ENCODE measurements at places on chromosomes 16 and 17.

DNA sequence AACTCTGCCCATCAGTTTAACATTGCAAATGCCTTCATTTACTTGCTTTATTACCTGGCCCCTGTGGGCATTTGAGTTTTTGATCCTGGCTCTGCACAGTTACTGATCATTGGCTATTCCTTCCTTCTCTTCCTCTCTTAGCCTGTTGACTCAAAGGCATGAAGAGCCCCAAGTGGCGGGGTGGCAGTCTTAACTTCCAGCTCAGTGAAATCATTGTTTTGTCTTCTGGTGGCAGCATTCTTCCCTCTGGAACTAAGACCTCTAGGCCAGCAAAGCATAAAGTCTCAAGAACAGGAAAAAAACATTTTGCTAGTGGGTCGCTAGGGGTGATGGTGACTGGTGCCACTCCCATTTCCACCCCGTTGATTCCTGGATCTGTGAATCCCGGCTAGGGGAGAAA, 52.3 kb upstream of the MRTFB start:
- DNase-seq, result no peak

DNA sequence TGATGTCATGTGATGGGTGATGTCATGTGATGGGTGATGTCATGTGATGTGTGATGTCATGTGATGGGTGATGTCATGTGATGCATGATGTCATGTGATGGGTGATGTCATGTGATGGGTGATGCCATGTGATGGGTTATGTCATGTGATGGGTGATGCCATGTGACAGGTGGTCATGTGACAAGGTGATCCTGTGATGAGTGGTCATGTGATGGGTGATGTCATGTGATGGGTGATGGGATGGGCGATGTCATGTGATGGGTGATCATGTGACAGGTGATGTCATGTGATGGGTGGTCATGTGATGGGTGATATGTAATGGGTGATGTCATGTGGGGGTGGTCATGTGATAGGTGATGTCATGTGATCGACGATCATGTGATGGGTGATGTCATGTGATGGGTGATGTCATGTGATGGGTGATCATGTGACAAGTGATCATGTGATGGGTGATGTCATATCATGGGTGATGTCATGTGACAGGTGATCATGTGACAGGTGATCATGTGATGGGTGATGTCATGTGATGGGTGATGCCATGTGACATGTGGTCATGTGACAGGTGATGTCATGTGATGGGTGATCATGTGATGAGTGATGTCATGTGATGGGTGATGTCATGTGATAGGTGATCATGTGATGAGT, 17.2 kb downstream of the CD300LB start:
- peak; percentile 90 for DNase-seq

DNA sequence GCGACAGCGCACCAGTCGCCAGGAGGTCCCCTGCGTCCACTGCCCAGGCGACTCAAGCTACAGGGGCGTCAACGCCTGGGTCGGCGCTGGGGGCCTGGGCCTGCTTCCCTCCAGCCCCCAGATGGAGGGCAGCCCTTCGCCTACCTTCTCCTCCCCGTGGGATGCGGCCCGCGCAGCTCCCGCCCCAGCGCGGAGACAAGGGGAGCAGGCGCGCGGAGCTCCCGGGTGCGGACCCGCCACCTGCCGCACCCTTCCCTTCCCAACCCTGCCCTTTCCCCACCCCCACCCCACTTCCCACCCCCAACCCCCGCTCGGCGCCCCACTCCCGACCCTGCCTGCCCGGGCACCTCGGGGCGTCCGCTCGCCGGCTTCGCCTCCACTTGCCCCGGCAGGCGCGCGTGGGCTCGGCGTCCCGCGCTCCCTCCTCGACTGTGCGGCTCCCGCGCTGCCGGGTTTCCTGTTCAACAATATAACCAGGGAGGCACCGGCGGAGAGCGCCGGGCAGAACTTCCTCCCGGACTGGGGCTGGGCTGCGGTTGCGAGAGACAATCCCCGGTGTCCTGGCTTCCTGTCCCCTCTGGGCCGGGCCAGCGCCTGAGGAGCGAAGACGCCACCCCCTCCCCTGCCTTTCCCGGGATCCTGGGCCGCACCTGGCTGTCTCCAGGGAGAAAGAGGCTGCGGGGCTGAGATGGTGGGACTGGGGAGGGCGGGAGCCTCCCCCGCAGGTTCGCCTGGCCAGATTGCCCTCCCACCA, at the start of gene ARHGAP27:
ARHGAP27 (minus strand) TSS at position 466 of the 754 bp plus-strand sequence. CDS start 2,591 bp downstream, outside the sequence.
- DNase-seq, result no peak

- no peak for DNase-seq
These were observed 42.0 kb downstream of the GOSR1 start for GRCh38 chr17:30519166-30519565.

GRCh38 chr17:72725433-72726068, 366.9 kb downstream of the SLC39A11 start:
- DNase-seq, result no peak

GRCh38 chr17:30950669-30951399, 20.0 kb upstream of the RNF135 start:
- DNase-seq, result no peak

- no peak for DNase-seq
These were observed 60.5 kb downstream of the AMFR start for GRCh38 chr16:56364865-56365264.

GRCh38 chr17:48484850-48485249, 46.0 kb downstream of the HOXB1 start:
- no peak for DNase-seq

GRCh38 chr16:83343935-83344366, 463.8 kb upstream of the HSBP1 start:
- DNase-seq, result no peak

GRCh38 chr17:6259899-6260298, 175.0 kb downstream of the AIPL1 start:
- DNase-seq, result no peak

GRCh38 chr16:85003725-85004586, 7.4 kb downstream of the ZDHHC7 start:
- no peak for DNase-seq

DNA sequence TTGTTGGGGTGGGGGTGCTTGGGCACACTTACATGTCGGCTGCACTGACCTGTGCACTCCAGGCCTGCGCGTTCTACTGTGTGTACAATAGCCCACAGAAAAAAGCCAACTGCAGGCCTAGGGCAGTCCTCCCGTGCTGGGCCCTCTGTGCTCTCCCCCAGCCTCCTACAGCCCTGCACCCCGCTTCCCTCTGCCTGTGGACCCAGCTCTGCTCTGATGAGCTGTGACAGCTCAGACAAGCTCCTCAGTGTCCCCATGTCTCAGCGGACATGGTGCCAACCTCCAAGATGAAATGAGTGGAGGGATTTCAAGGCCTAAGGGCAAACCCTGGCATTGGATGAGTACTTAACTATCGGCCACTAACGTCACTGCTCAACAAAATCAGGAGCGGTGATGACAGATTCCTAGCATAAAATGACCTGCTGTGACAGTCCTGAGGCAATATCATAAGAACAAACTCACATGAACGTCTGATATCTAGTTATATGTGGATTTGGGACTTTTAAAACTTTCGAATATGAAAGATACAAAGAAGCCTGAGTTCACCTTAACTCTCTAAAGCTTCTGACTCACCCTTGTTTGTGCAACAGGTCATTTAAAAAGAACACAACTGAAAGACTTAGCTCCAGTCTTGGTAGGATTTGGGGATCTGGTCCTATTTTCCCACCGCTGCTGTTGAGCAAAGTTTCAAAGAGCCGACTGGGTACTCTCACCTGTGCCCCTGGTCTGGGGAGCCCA, 34.7 kb downstream of the CCDC57 start:
- no peak for DNase-seq

- peak; percentile 37 for DNase-seq
These were observed 9.2 kb upstream of the CCL13 start for GRCh38 chr17:34347063-34347462.

GRCh38 chr17:17015230-17015629, 27.0 kb upstream of the MPRIP start:
- no peak for DNase-seq

DNA sequence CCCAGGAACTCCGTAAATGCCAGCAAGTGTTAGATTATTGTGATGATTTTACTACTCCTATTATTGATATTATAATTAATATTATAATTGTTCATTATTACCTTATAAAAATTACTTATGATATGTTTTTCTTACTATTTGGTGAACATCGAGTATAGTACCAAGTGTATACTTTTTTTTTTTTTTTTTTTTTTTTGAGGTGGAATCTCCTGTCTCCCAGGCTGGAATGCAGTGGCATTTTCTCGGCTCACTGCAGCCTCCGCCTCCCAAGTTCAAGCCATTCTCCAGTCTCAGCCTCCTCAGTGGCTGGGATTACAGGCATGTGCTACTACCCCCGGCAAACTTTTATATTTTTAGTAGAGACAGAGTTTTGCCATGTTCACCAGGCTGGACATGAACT, 347.0 kb downstream of the WWOX start:
- DNase-seq, result no peak

DNA sequence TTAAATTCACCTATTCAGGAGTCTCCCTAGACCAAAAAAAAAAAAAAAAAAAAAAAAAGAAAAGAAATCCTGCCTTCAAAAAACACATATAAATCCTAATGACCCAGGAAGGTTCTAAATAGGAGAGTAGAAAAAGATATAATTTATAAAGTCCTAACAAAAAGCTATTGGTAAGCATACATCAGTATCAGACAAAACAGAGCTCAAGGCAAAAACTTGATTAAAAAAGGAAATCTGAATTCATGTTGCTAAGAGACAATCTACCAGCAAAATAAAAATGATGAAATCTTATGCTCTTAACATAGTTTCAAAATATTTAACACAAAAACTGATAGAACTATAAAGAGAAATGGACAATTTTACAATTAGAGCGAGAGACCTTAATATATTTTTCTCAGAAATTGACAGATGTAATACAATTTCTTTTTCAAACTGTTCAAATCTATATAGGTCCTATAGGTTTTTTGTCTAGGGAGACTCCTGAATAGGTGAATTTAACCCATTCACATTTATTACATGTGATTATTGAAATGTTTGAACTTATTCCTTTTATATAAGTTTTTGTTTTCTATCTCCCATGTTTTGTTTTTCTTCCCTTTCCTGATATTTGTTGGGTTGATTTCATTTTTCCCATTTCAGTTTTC, 57.0 kb downstream of the NT5M start:
- no peak for DNase-seq

DNA sequence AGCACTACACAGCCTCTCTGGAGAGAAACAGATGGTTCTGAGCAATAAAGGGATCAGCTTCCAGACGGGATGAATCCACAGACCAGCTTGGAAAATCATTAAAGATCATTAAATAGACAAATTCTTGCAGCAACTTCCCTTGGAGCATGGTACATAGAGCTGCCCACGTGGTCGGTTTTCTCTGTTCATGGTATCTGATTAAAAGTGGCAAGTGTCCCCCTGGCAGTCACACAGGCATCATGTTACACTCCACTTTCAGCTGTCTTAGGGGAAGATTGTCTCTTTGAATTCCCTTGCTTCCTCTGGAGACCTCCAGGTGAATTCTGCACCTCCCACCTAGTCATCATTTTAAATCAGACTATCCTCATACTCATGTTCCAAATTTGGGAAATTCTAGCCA, 92.2 kb upstream of the CACNG3 start:
- DNase-seq, result no peak

DNA sequence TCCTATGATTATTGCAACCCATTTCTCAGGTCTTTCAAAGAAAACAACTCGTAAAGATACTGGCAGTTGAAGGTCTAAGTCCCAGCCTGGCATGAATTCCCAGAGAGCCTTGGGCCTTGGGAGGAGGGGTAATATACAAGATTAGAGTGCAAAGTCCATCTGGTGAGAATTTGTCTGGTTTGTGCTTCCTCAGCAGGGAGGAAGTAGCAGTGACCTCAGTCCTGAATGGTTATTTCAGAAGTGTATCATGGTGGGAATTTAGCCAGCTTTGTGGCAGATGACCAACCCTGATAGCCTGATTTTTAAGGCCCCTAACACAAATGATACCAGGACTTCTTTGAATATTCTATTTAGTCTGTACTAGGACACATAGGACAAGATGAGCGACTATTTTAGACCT, 151.2 kb upstream of the TBX2 start:
- DNase-seq, result no peak

GRCh38 chr17:68432086-68432864, 25.0 kb downstream of the WIPI1 start:
- DNase-seq, result no peak

GRCh38 chr16:20016234-20016633, 57.5 kb downstream of the GPR139 start:
- DNase-seq, result no peak

DNA sequence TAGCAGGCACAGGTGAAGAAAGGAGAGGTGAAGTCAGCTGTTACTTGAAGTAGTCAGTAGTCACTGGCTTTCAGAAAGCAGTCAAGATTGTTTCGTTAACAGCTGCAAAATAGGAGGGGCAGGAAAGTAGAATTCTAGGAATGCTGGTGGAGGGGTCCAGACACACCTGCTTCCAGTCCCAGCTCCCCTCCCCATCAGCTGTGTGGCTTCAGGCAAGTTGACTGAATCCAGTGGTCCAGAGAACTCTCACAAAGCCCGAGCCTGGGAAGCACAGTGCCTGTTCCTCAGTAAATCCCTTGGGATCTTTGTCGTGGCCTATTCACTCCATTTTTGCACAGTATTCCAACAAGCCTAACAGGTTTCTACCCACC, 4.6 kb upstream of the SOCS1 start:
- no peak for DNase-seq

DNA sequence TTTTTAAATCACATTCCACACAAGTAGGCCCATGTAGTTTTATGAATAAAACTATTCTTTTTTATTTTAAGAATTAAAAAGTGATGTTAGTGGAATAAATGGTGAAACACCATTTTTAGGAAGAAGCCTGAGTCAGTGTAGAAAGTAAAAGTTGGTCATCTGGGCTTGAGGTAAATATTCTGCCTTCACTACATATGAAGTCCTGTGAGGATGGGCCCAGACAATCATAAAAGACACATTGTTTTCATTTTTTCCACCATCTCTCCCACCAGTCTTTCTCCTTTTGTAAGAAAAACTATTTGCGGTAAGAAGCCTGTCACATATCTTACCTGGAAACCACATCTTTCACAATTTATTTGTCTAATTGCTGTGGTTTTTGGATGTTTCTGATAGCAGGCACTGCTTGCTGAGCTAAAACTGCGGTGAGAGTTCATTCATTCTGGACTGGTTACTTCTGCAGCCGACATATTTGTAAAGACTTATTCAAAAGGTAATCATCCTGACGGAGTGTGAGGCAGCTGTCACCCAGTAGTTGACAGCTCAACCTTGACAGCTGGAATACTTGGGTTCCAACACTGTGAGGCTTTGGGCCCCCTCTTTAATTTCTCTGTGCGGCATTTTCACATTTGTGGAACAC, 10.6 kb upstream of the RFFL start:
- DNase-seq, result no peak

Measured in esophagus muscularis mucosa (tissue), 4 donors.